ENCODE measurements at places on chromosomes 12 and 14.

GRCh38 chr12:105921872-105922669 lies 216.7 kb downstream of the NUAK1 start:
- DNase-seq = no peak

DNA sequence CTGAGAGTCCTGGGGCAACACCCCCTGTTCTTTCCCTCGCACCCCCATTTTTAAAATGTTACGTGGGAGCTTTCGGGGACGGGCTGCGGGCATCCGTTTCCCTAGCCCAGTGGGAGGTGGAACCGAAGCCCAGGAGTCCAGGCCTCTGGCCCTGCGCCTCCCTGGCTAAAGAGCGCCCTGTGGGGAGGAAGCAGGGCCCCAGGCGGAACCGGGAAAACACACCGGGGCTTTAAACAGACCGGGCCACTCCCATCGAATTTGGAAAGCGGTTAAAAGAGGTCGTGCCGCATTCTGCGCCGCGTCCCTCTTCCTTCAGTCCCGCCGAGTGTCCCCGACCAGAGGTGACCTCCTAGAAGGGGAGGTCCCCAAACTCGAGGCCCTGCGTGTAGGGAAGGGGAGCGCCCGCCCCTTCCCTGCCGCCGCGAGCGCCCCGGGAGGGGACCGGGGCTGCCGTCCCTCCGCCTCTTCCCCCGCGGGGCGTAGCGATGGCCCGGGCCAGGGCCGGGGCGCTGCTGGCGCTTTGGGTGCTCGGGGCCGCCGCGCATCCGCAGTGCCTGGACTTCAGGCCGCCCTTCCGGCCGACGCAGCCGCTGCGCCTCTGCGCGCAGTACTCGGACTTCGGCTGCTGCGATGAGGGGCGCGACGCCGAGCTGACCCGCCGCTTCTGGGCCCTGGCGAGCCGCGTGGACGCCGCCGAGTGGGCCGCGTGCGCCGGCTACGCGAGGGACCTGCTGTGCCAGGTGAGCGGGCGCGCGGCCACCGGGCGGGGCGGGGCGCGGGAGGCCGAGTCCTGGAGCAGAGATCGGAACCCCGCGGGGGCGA lies at the start of gene HHIPL1:
Gene HHIPL1, plus strand, starts transcription at position 407 of the 822 bp plus-strand sequence. Its CDS starts 79 bp downstream, at position 486.
- no peak for DNase-seq

DNA sequence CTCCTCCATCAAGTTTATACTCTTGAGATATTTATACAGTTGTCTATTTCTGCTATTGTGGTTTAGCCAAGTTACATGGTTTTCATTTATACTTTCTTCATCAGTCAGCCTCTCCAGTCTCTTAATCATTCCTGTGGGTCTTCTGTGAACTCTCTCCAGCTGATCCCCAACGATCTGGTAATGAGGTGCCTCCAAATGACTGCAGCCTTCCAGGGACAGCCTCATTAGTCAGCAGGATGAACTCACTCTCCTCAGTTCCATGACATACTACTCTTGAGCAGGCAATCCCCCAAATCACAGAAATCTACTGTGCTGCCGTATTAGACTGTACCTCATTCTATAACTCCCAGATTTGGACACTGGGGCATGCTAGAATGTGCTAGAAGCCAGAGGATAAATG lies 15.3 kb downstream of the AREL1 start:
- no peak for DNase-seq

- no peak for DNase-seq
These were observed 48.8 kb upstream of the ESRRB start for GRCh38 chr14:76326918-76327689.

DNA sequence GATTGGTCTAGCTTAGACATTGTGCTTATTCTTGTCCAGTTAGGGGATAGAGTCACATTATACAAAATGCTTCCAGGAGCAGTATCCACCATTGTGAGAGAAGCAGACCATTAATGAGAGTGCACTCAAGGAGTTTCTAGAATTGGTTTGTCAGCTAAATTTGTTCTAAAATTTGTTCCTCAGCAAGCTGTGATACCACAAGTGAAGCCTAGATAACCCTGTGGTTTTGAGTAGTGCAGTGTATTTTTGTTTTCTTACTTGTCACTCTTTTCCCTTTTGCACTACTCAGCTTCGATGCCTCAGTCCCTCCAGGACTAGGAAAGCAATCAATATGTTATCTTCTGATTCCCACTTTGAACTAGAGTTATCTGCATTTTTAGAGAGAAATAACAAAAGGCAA lies 42.5 kb upstream of the AKAP6 start:
- no peak for DNase-seq

DNA sequence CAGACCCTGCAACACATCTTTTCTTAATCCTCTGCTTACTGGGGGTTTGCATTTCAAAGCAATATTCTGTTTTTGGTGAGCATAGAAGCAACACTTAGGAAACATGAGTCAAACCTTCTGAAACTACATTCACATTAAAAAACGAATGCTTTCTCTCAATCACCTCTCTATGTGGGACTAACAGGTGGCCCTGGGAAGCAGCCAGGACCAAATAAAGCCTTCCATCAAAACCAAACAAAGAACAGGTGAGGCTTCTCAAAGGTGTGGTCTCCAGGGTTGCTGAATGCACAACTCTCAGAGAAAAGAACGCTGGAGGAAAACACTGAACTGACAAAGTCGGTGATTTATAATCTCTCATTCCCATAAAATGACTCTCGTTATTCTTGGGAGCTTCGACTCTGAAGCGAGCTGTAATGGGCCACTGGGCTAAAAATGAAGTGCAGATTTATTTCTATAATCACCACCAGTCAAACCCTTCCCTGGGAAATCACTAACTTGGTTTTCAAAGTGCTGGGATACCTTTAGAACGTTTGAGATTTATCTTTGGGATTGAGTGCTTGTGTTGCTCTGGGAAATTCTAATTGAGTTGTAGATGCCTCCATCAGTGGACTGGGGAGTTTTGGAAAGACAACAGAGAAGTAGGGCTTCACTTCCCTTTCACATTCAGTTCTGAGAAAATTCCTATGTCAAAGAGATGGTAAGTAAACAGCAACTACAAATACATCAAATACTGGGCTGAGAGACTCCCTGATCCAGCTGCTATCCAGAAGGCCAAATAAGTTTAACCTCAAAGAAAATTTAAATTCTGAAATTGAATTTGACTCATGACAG lies 262.0 kb upstream of the TMPO start:
- no peak for DNase-seq

DNA sequence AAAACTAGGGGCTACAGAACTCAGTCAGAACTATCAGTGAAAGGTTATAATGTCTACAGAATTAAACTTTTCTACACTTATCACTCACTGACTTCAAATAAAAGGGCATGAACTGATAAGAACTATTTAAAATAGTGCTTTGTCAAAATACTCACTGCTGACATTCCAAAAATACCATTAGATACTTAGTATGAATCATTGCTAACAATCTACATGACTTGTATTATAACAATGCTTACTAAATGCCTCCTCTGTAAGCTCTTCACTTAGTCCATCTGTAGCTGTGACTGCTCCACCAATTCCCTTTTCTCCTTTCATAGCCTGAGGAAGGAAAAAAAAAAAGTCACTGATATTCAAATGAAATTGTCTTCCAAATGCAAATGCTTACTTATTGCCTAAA lies 17.0 kb downstream of the NFYB start:
- DNase-seq = no peak

- DNase-seq = no peak
These were observed 248.0 kb downstream of the NPAS3 start for GRCh38 chr14:33186656-33187055.

DNA sequence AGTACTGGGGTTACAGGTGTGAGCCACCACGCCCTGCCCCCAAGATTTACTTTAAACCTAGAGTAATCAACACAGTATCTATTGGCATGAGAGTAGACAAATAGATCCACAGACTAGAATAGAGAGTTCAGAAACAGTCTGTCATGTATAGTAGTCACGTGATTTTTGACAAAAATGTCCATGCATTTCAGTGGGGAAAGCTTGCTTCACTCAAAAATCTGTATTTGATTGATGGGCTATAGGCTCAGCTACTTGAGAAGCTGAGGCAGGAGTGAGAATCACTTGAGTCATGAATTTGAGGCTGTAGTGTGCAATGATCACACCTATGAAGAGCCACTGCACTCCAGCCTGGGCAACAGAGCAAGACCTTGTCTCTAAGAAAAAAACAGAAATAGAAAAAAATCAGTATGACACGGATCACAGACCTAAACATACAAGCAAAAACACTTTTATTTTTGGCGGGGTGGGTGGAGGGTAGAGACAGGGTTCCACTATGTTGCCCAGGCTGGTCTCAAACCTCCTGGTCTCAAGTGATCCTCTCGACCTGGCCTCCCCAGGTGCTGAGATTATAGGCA lies 7.6 kb upstream of the ORAI1 start:
- DNase-seq = no peak

DNA sequence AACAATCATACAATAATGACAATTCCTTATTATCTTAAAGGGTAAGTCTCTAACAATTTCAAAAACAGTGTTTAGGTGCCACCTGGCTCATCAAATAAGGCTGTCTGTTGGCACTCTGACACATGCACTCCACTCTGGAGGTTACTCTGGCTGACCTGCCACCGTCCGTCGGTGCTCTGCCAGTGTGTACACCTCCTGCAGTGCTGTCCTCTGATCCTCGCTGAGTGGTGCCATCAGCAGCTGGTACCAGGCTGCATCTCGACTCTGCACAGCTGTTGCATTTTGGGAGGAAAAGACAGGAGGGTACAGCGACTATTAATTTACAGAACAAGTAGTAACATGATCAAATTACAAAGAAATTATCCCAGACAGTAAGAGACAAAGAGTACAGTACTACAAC lies 63.9 kb downstream of the IPO8 start:
- no peak for DNase-seq

- no peak for DNase-seq
These were observed 746.6 kb downstream of the VRK1 start for GRCh38 chr14:97543816-97544215.

DNA sequence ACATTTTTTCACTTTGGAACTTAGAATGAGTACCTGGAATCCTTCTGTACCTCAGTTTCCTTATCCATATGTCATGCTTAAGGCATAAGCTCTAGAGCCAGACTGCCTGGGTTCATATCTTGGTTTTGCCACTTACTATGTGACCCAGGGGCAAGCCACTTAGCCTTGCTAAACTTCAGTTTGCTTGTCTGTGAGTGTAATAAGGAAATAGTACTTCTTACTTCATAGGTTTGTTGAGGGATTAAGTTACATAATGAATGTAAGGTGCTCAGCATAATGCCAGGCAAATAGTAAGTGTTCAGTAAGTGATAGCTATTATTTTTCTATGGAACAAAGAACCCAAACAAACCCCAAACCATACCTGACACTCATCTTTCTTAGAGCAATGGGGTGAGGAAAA lies 225.1 kb downstream of the BCAT1 start:
- no peak for DNase-seq

DNA sequence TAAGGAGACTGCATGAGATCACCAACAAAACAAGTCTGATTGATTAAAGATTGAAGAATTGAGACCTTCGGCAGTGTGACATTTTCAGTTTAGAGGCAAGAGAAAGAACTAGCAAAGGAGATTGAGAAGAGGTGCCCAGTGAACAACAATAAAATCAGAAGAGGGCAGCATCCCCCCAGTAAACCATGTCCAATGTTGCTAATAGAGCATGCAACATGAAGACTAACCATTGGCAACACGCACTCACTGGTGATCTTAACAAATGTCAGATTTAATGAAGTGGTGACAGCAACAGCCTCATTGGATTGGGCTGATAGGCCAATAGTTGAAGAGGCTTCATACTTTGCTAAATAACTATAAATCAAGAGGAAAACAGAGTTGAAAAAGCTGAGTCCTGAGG lies 20.7 kb upstream of the TAS2R14 start:
- no peak for DNase-seq

GRCh38 chr14:29857551-29857950 lies 70.1 kb downstream of the PRKD1 start:
- no peak for DNase-seq

DNA sequence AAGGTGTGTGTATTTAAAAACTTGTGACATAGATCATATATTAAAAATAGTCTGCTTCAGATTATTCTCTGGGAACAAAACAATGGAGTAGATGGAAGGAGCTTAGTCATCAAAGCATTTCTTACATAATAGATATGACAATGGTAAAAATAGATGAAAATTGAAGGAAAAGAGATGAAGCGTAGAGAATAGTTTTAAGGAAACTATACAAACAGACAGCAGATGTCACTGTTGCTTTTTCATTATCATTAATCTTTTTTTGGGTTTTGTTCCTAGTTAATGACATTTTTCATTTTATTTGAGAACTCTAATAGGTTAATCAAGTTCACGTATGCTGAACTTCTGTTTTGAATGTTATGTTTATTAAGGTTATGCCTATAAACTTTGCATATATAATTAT lies 149.2 kb upstream of the FBXO33 start:
- no peak for DNase-seq

GRCh38 chr14:71327691-71328090 lies 420.4 kb downstream of the PCNX1 start:
- no peak for DNase-seq

DNA sequence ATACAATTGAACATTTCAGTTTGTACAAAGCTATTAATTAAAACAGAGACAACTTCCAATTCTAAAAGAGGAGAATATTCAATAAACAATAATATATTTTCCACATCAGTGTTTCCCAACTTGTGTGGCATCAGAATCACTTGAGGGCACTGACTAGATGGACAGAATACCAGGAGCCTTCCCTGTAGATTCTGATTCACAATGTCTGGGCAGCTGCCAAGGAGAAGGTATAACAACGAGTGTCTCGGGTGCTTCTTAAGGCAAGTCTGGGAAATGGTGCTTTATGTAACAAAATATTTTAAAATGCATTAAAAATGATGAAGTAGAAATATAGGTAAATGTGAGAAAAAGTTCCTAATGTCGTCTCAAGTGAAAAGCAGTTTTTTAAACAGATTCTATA lies 26.2 kb downstream of the GALC start:
- no peak for DNase-seq

GRCh38 chr12:94648578-94648977 lies 1.8 kb downstream of the TMCC3 start:
- no peak for DNase-seq

DNA sequence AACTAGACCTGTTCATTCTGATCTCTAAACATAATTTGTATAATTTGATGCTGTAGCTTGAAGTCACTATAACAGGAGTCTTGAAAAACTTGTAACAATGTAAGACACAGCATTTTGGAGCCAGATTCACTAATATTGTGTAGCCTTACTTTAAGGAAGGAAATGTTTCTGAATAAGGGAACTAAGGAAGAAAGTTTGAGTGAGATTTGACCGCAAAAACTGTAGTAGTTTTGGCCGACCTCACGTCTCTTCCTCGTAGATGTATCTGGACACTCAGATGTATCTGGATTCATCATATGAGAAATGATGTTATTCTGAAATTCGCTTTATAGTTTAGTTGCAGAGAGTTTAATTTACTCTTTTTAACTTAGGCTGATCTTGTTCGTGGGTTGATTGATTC lies 13.9 kb upstream of the DNAH10 start:
- DNase-seq = no peak
